ENCODE measurements at places on chromosomes 16 and 17.
A peak's percentile ranks its signal among the peaks of the same experiment; 100 is the strongest.

DNA sequence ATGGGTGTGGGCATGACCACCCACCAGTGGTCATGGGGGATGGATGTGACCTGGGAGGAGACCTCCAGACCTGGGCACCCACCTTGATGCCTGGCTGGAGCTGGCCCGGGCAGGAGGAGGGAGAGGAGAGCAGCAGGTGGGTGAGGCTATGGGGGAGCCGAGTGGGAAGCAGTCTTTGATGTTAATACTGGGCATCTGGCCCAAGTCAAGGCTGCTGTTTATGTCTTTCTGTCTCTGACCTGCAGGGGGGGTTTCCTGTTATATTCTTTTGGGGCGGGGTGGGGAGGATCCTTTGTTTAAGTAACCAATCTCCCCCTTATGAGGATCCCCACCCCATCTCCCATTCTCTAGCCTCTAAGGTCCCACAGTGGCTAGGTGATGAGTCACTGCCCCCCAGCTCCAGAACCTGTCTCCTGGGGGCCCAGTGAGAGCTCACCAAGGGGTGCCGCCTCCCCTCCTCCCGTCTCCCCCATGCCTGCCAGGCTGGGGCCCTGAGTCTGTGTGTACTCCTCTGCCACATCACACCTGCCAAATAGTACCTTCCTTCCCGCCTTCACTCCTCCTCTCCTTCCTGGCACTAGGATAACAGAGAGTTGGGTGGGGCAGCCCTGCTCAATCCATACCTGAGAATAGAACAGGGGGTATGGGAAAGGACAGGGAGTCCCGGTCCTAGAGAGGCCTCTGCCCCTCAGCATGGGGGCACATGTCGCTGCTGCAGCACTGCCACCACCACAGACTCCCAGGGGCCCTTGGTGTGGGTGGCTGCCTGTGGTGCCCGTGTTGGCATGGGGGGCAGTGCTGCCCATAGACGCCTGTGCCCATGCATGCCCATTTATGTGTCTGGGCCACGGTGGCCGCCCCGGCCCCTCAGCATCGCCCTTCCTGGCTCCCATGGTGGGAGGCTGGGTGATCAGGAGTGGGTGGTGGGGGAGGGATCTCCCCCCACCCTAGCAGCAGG, 7.3 kb downstream of the THRA start:
- peak; percentile 58 for DNase-seq

DNA sequence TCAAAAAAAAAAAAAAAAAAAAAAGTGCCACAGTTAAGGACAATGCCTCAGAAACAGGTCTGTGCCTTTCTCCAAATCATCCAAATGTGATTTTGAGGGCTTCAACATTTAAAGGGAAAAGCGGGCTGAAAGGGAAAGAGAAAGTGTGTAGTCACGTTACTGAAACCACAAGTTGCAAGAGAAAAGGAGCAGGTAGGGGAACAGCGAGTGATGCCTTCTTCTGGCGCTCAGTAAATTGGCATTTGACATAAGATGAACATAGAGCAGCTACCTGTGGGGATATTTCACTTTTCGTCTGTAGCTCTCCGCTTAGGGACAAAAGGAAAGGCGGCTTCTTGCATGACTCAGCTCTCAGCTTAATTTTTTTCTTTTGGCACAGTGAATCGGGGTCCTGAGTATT, 11.1 kb downstream of the CMTM2 start:
- no peak for DNase-seq

DNA sequence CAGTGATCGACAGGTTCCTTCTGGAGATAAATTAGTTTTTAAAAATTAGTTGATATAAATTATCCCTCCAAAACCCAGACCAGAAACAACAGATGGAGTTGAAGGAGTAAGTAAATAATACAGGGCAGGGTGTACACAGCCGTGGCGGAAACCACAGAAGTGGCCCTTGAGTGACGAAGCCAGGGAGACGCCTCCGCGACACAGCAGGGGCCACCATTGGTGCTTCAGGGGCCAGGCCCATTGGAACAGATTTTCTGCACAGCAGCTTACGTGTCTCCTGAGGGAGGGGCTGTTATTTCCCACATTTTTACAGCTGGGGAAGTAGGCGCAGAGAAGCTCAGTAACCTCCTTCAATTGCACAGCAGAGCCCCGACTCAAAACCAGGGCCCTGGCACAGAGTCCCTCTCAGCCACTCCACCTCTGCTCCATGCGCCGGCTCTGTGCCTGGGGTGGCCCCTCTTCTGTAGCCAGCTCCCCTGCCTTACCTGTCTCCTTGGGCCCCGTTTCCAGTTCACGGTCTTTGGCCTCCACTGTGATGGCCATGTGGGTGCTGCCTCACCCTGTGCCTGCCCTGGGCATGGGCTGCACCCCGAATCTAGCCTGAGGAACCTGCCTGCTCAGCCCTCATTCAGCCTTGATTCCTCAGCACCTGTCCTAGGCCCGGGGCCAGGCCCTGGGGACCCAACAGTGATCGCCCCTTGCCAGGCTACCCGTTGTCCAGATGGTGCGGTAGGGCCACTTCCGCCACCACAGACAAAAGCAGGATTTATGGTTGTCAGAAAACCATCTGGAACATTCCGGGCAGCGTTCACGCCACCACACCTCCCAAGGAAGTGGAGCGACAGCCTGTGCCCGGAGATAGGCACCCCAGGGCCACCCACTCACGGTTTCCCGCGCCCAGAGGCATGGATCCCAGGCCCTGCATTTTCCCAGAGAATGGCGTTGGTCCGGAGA, 128.5 kb upstream of the GSE1 start:
- DNase-seq = no peak

DNA sequence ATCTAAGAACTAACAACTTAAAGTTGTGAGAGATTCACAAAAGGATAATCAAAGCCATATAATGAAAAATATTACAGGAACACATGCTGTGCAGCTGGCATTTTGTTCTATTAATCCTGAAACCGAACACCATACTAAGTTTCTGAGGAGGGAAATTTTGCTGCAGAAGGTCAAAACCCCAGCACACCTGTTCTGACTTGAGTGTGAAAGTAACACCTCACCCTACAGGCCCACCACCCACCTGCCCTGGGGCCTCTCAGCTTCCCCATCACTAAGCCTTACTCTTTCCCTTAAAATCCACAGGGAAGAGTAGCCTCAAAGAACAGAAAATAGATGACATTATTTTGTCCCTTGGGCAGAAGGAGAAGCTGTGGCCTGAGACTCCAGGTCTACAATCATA, 44.8 kb downstream of the STAT5A start:
- DNase-seq = no peak

GRCh38 chr17:75260641-75261335, 618 bp downstream of the GGA3 start:
- no peak for DNase-seq

- DNase-seq = peak; percentile 80
Measured at GRCh38 chr17:55769625-55770000, 18.8 kb downstream of the PCTP start.

DNA sequence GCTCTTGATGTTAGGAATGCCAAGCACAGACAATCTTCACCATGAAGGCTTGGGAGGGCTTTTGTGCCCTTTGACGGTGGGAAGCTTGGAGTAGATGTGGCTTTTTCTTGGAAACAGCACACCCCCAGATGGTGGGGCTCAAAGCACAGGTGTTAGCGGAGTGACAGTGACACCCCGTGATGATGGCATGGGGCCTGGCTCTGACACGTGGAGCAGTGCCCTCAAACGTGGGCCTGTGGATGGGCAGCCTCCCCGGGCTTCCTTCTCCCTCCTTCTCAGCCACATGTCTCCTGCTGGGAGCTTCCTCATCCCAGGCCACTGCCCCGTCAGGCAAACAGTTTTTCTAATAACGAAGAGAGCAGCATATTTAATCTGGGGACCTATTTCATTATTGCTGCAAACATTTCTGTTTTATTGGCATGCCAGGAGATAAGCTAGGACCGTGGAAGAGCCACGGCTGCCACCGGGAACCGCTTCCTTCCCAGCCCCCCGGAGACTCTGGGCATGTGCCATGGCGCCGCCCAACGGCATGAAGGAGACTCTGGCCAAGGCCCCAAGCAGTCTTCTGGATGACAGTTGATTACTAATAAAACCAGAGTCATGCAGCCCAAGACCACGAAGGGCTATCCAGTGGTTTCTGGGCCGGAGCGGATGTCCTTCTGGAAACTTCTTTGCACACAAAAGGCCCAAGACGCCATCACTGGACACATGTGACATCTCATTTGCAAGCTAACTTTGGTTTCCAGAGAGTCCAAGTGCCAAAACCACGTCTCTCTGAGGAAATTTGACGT, 280.3 kb upstream of the FOXF1 start:
- DNase-seq = no peak

GRCh38 chr16:85935974-85936760, 37.2 kb downstream of the IRF8 start:
- no peak for DNase-seq

GRCh38 chr17:66331038-66331816, 28.8 kb downstream of the PRKCA start:
- DNase-seq = peak; percentile 45

GRCh38 chr17:18185832-18186626, 2.4 kb downstream of the ALKBH5 start:
- DNase-seq = peak; percentile 54

- DNase-seq = no peak
Measured at GRCh38 chr17:39230361-39230760, 4.6 kb upstream of the STAC2 start.

GRCh38 chr17:34374457-34374856, 11.4 kb upstream of the CCL1 start:
- no peak for DNase-seq

- peak; percentile 48 for DNase-seq
Measured at GRCh38 chr17:63332286-63332685, 113.8 kb downstream of the CYB561 start.

GRCh38 chr16:76235025-76235424, 42.2 kb upstream of the CNTNAP4 start:
- no peak for DNase-seq

DNA sequence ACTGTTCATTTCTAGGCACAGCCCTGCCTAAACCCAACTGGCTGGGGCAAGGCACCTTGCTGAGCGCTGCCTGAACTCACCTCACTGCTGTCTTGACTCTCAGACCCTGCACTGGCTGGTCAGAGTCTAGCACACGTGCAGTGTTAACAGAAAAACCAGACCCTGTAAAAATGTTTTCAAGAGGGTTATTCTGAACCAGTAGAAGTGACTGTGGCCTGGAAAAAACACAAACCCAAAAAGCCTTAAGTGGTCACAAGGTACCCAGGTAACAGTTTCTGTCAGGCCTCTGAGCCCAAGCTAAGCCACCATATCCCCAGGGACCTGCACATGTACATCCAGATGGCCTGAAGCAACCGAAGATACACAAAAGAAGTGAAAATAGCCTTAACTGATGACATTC, 6.1 kb upstream of the EIF4A3 start:
- no peak for DNase-seq

DNA sequence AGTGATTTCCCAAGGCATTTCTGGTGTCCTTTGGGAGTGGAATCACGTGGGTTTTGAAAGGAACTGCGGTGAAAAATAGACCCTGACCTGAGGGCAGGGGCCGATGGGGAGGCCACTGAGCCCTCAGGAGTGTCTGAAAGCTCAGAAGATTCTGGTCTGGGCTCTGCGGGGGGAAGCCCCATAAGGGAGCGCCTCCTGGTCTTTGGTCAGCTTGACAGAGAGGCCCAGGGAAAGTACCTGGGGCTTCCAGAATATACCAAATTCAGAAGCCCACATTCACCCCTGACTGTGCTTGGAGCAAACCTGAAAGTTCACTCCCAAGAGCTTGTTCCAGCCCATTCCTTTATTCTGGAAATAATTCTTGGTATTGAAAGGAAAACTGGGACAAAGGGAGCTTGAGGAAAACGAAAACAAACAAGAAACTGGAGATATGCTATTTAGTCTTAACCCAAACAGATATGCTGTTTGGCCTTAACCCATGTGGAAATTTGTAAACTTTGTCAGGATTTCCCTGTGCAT, 23.2 kb upstream of the NAGLU start:
- peak; percentile 49 for DNase-seq

GRCh38 chr16:85069171-85069570, 41.6 kb downstream of the KIAA0513 start:
- DNase-seq = no peak

DNA sequence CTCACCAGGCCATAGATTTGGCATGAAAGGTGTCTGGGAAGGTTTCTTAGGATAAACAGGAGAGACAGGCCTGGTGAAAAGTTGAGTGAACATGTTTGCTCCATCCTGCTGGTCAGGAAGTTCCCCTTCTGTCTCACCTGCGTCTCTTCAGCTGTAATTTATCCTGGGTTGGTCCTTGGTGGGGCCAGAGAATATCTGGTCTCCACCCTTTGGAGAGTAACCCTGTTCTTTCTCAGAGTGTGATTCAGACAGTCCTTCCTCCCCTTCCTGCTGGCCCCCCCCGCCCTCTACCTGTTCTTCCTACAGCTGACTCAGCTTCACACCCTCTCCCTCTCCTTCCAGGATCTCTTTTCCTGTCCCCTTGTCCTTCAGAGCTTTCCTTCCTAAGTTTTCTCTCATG, 17.1 kb downstream of the MINK1 start:
- no peak for DNase-seq

DNA sequence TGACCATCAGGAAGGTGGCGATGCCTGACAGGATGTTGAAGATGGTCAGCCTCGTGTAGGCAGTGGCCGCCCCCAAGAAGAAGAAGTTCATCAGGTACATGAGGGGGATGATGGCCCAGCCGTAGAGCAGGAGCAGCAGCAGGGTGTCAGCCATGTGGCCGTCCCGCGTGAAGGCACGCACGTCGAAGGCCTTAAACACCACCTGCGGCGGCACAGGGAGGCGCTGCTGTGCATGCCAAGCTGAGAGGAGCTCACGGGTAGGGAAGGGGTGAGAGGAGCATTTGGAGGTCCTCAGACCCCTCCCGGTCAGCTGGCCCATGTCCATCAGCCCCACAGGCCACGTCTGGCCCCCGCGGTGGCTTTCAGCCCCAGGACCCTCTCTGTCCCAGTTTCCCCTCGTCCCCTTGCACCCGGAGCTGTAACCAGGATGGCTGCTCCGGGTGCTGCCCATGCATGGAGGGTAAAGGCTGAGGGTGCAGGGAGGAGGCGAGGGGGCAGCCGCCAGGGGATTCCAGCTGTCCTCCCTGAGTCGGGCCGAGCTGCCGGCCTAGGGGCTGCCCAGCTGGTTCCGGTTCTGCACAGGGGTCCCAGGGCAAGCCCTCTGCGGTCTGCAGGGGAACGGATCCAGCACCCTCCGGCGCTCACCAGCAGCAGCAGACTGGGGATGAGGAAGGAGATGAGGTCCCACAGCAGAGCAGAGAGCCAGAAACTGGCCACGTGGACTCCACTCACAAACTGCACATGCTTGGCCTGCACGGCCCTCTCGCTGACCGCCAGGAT, 17.1 kb upstream of the RNPS1 start:
- DNase-seq = no peak

DNA sequence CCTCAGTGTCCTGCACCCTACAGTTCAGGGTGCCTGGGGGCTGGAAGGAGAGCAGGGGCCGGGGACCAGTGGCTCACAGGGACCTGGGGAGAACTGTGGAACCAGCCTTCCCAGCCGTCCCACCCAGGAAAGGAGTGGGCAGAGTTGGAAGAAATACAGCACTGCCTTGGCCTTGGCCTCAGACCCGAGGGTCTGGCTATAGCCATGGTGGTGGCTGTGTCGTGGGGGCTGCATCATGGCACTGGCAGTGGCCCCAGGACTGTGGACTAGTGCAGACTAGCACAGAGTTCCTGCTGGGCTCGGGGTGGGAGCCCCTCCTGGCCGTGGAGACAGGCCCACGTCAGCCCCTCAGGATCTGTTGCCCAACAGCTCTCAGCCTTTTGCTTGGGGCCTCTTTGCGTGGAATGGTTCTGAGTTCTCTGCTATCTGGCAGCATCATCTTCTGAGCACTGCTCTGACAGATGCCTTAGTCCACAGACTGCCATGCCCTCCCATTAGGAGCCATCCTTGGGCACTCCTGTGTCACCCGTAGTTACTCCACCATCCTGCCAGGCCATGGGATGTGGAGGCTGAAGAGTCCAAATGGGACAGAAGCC, 12.6 kb upstream of the DNASE1 start:
- DNase-seq = no peak

GRCh38 chr16:88351491-88352101, 31.2 kb upstream of the ZNF469 start:
- DNase-seq = no peak
